ENCODE measurements at places on chromosomes 7 and 10.
A peak's percentile ranks its signal among the peaks of the same experiment; 100 is the strongest.

DNA sequence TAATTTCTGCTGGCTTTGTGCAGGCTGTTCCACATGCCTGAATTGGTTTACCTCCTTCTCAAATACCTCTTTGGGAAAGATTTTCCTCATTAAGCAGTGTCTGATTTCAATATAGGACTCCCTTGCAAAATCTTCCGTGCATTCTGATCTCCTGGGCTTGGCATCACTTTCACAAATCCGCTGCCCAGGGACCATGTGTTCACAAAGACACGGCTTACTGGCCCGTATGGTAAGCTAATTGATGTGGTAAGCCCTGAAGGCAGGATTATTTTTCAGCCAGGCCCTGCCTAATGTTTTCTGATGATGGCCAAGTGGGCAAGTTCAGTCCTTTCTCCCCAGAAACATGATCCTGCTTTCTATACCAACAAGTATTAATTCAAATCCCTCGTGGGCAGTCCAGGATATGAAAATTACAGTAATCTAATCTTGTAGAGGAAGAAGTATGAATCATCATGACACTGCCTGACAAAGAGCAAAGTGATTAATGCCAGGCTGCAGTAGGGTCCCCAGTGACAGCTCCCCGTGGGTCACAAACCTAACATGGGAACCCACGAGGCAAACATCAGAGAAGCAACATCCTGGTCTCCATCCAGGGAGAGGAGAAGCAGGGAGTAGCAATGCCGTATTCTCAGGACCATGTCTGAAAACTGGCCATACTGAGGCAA is 11.6 kb upstream of the SVIL start:
- DNase-seq = no peak

GRCh38 chr10:17744341-17744861 is 7.6 kb upstream of the TMEM236 start:
- no peak for DNase-seq

DNA sequence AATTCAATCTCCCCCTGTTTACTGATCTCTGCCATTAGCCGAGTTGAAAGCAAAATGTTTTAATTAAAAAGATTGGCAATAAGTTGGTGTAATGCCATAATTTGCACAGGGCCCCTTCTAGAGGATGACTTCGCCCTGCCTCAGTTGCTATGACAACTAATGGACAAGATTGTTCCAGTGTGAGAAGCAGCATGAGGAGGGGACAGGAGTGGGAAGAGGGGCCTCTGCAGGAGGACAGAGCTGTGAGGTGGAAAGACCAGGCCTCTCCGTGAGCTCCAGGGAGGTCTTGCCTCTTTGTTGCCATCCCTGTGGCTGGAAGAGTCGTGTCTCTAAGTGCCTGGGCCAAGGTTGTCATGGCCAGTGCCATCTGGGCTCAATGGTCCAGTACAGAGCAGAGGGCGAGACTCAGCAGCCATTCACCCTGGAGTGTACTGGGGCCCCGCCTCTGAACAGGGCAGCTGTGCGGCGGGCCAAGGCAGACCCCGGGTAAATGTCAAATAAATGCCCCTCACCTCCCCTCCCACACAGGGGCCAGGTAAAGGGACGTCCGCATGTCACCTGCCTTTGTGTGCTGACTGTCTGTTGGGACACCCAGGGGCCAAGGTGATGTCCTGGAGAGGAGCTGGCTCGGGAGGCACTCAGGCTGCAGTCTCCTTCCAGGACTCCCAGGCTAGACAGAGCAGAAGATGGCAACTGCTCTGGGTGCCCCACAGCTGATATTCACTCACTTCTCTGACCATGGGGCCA is 97.0 kb upstream of the RET start:
- no peak for DNase-seq

DNA sequence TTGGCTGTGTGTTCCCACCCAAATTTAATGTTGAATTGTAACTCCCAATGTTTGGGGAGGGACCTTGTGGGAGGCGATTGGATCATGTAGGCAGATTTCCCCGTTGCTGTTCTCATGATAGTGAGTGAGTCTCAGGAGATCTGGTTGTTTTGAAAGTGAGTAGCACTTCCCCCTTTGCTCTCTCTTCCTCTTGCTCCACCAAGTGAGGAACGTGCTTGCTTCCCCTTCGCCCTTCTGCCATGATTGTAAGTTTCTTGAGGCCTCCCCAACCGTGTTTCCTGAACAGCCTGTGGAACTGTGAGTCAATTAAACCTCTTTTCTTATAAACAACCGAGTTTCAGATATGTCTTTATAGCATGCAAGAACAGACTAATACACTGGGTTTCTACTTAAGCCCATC is 176.3 kb downstream of the CDK14 start:
- no peak for DNase-seq

GRCh38 chr7:153109566-153109965 is 350.0 kb downstream of the ACTR3B start:
- no peak for DNase-seq

DNA sequence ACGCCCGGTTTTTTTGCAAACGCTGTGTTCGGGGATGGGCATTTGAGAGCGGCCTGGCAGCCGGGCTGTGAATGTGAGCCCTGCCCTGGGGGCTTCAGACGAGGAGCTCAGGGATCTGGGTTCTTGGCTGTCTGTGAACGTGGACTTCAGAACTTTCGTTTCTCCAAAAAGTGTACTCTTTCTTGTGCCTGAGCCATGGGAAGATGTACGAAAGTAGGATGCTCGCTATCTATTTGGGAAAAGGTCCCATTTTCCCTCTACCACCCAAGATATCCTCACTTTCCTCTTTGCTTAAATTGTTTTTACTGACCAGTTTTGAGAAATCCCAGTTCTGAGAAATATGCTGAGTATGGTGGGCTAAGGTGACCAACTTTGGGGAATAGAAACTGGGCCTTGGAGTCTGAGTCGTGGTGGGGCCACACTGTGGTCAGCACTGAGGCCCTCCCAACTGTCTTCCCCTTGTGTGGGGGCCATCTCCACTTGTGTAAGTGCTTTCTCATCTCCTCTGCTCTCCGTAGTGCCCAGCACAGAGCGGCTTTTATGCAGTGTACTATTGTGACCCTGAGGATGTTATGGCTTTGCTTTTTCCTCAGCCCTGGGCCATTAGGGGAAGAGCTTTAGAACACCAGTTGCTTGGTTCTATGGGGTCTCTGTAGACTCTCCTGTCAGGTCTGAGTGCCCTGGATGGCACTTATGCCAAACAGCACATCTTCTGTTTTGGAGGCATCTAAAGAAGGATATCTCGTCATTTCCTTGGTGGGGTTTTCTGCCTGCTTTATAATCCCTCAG is 918 bp downstream of the DBNL start:
- no peak for DNase-seq

DNA sequence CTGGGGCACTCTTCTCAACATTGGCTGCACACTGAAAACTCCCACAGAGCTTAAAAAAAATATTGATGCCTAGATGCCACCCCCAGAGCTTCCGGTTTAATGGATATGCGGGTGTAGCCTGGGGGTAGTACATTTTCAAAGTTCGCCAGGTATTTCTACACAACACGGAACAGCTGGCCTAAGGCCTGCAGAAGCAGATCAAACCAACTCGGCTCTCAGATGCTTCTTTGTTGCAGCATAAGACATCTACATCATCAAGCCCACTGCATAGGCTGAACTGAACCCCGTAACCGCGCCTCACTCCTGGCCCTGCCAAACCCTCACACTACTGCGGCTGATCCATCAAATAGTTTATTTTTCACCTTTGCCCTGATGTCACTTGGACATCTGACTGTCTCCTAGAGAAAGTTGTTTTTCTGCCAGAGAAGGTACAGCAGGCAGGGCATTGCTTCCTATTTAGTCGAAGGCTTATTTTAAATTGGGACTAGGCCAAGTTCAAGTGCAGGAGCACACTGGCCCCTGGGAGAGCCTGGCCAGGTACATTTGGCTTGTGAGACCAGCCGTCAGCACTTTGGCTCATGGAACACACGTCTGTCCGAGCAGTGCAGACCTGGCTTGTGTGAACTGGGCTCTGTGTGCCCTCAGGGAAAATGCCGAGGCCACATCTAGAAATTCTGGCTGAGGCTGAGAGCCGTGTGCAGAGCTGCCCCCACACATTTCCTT is 113.3 kb downstream of the TACC2 start:
- DNase-seq = no peak

DNA sequence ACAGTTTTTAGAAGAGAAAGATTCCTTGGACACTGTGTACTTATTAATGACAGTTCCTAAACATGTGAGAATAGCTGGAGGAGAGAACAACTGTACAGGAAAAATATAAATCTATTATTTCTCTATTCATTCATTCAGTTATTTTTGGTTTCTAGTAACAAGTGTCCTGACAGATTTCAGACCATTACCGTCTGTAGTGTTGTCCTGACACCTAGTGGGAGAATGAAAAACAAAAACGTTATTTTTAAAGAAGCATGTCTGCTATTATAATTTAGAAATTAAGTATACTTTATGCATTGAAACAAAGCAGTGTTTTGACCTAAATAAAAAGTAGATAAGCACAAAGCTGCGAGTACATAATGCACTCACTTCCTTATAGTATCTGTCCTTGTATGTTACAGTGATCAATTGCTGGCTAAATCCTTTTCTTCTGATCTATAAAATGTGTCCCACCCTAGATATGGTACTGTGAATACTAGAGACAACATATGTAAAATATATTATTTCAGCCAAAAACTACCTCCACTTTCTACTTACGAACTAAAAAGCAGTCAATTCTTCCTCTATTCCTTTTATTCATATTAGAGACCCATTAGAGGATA is 575.6 kb downstream of the ARL4A start:
- peak; percentile 8 for DNase-seq

- no peak for DNase-seq
Measured at GRCh38 chr10:105855791-105856190, 1214.7 kb downstream of the SORCS3 start.

DNA sequence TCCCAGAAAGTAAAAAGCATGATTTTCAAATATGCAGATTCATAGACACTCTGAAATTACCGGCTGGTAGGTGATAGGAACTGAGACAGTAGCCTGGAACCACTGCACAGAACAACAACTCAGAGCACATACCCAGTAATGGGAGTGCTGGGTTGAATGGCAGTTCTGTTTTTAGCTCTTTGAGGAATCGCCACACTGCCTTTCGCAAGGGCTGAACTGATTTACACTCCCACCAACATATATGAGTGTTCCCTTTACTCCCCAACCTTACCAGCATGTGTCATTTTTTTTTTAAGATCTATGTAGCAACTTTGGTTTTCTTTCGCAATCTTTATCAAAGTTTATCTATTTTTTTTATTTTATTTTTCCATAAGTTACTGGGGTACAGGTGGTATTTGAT is 358.8 kb downstream of the CALN1 start:
- no peak for DNase-seq

- DNase-seq = no peak
Measured at GRCh38 chr7:24777806-24778205, 20.5 kb upstream of the GSDME start.

DNA sequence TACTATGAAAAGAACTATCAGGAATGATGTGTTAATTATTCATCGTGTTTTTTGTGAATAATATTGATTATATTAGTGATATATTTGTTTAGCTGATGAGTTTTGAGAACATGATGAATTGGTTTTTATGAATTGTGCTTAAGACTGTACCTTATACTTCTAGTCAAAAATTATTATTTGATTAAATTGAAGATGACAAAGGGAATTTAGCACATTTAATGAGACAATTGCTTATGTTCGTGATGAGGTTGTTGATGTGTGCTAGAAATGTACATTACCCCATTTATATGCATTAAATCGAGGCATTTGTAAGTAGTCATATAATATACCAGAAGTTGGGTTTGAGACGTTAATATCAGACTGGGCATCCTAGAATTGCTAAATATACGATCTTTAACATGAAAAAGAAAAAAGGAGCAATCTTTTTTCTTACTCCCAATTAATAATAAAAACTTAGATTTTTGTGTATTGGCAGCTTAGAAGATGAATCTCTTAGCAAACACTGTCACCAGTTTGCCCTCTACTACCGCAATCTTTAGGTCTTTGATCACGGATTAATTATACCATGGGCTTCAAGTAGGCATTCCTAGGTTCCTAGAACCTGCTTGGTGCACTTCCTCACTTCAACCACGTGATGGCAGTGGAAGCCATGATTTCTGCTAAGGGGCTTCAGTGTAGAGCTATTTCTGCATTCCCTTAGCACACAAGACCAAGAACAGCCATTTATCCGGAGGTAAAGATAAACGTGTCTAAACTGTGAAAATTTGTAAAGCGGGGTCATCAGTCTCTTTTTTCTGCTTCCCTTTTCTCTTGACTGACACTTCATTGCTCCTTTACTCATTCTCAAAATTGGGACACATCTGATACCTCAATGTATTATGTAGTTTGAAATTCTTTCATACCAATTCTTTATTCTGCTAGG is 1.6 kb downstream of the KLHDC10 start:
- DNase-seq = peak; percentile 81

DNA sequence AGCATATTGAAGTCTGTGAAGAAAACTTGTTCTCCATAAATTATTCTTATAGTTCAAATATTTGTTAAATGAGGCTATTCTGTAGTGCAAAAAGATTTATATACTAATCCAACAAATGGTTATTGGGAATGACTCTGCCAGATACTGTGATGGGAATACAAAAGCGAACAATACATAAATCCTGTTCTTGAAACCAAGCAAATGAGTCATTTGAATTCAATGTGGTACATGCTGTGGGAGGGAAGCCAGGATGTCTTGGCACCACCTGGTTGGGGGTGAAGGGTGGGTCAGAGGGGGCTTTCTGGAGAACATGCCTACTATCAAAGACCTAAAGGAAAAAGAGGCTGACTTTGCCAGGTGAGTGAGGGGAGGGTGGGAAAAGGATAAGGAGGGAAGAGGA is 594.2 kb downstream of the CALN1 start:
- no peak for DNase-seq

- DNase-seq = no peak
Measured at GRCh38 chr10:8921568-8921967, 867.1 kb downstream of the GATA3 start.

DNA sequence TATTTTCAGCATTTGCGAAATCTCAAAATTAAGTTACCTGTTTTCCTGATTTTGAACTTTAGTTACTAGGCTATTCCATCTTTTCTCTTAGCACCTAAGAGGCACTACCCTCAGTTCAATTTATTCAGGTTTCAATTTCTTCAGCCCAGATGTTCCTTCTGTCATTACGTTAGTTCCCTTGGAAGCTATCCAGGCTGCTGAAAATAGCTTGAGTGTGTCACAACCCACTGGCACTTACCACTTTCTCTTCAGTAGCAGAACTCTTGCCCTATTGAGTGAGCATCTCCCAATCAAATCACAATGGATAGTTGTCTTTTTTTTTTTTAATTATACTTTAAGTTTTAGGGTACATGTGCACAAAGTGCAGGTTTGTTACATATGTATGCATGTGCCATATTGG is 332.7 kb upstream of the LRGUK start:
- no peak for DNase-seq

GRCh38 chr7:127822822-127823508 is 171.0 kb downstream of the SND1 start:
- no peak for DNase-seq

GRCh38 chr7:3754493-3755341 is 453.7 kb downstream of the SDK1 start:
- DNase-seq = no peak

GRCh38 chr10:50541921-50542320 is 81.8 kb downstream of the SGMS1 start:
- DNase-seq = no peak
